Left ventricle myocardium inferior (tissue), 1 donor: ENCODE measurements at places on chromosomes 7 and 10. TPM values are rescaled to one million over a fixed set of nuclear protein-coding genes. Genes with fewer than 3 reads are reported as not detected.

The DENND2A gene
- total RNA-seq: 10.8 TPM

The NYAP1 gene
- total RNA-seq: 0.38 TPM

The INMT gene
- total RNA-seq: 49.5 TPM

- DNase-seq: no peak
Observed at GRCh38 chr7:4634166-4634565, 47.9 kb upstream of the FOXK1 start.

- DNase-seq: no peak
Observed at GRCh38 chr7:144588559-144589051, 185.1 kb upstream of the NOBOX start.
